ENCODE measurements at places on chromosomes 12 and 14.

- DNase-seq = no peak
Measured at GRCh38 chr14:103836976-103837725, 10.2 kb downstream of the PPP1R13B start.

DNA sequence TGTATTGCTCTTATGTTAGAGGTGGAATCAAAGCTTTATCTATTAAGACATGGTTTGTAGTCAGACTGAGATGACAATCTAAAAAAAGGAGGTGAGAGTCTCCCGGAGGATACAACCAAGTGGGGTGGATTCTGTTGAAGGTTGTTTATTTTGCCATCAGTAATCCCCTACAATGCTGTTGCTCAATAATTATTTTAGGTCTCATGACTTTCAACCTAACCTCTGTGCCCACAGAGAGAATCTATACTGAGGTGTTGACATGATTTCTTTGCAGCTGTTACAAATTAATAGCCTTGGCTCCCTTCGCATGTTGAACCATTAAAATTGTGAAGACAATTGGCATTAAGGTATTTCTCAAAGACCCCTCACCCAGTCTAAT, 28.7 kb upstream of the FOS start:
- DNase-seq = no peak

- no peak for DNase-seq
Measured at GRCh38 chr14:101959277-101959676, 5.1 kb upstream of the DYNC1H1 start.

GRCh38 chr12:65125247-65125646, 4.1 kb upstream of the WIF1 start:
- no peak for DNase-seq

- no peak for DNase-seq
Measured at GRCh38 chr12:89882050-89882449, 173.4 kb upstream of the ATP2B1 start.

GRCh38 chr12:1059162-1059561, 68.1 kb downstream of the ERC1 start:
- DNase-seq = no peak

DNA sequence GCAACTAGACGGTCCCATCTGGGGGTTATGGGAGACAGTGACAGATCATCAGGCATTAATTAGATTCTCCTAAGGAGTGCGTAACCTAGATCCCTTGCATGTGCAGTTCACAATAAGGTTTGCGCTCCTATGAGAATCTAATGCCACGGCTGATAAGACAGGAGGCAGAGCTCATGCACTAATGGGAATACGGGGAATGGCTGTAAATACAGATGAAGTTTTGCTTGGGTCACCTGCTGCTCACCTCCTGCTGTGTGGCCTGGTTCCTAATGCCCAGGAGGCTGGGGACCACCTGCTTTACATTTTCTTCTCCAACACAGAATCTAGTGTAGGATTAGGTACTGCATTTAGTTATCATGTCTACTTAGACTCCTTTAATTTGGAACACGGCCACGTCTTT, 49.7 kb upstream of the SAV1 start:
- no peak for DNase-seq

- DNase-seq = no peak
Measured at GRCh38 chr12:116609319-116610114, 50.3 kb downstream of the MAP1LC3B2 start.

GRCh38 chr14:47365233-47365632, 310.2 kb downstream of the MDGA2 start:
- DNase-seq = no peak

GRCh38 chr12:116343331-116343884, 65.9 kb upstream of the MED13L start:
- DNase-seq = no peak

DNA sequence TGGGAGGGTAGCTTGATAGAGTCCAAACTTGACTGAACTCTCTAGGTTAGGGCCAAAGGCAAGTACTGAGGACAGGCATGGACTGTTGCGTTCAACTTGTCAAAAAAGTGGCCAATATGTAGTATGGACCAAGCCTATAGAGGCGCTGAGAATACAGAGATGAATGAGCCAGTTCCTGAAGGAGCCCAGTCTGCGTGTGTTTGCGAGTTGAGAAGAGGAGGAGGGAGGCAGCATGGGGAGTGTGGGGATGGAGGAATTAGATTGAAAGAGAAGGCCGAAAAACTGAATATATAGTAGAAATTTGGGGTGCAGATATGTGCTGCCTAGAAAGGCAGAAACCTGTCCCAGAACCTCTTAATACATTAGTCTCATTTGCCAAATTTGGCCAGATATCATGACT, 412.4 kb downstream of the PCNX1 start:
- no peak for DNase-seq

Measured in cortex of kidney (tissue), 1 donor.